ENCODE measurements at places on chromosomes 7 and 10.
A peak's percentile ranks its signal among the peaks of the same experiment; 100 is the strongest.

DNA sequence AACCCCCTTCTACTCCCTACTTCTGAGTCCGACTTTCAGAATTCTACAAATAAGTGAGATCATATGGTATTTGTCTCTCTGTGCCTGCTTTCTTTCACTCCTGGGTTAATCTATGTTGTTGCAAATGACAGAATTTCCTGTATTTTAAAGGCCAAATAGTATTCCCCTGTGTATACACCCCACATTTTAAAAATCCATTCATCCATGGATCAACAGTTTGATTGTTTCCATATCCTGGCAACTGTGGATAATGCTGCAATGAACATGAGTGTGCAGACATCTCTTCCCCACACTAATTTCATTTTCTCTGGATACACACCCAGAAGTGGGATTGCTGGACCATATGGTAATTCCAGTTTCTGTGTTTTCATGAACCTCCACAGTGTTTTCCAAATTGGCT lies 225.8 kb upstream of the TCERG1L start:
- no peak for DNase-seq

GRCh38 chr10:11782793-11783557 lies 40.2 kb upstream of the PROSER2 start:
- DNase-seq: no peak

DNA sequence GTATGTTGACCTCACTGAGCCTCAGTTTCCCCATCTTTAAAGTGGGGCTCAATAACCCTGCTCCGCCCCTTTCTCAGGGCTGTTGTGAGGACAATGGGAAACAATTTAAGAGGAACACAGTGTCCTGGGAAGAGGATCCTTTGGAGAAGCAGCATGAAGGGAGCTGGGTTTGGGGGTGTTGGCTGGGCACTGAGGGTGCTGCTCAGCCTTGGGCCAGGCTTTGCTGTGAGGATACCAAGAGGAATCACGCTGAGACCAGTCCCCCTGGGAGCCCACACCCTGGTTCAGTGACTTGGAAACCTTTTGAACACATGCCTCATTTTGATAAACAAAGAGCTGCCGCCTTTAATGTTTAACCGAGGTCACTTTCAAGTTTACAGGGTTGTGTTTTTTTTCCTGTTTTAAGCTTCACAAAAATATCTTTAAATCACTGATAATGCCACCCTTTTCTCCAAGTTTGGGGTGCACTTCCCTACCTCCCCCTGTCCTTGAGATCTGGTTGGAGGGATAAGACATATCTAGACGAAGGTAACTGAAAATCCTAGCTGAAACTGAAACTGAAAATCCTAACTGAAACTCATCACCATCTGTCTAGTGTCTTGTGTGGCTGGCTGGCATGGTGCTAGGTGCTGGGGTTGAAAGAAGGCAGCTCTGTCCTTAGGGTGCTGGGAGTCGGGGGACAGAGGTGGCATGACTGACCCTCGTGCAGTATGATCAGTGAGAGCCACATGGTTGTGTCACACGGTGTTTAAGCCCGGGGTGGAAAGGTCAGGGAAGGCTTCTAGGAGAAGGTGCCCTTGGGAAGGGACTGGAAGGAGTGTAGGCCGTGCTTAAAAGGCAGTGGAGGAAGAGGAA lies 27.7 kb downstream of the ZNF775 start:
- no peak for DNase-seq

- DNase-seq: no peak
These were observed 17.7 kb downstream of the WDR91 start for GRCh38 chr7:135193615-135194081.

- no peak for DNase-seq
These were observed 38.1 kb downstream of the MKI67 start for GRCh38 chr10:128087884-128088709.

- DNase-seq: peak; percentile 20
These were observed 191.0 kb downstream of the LSM5 start for GRCh38 chr7:32299133-32299702.

DNA sequence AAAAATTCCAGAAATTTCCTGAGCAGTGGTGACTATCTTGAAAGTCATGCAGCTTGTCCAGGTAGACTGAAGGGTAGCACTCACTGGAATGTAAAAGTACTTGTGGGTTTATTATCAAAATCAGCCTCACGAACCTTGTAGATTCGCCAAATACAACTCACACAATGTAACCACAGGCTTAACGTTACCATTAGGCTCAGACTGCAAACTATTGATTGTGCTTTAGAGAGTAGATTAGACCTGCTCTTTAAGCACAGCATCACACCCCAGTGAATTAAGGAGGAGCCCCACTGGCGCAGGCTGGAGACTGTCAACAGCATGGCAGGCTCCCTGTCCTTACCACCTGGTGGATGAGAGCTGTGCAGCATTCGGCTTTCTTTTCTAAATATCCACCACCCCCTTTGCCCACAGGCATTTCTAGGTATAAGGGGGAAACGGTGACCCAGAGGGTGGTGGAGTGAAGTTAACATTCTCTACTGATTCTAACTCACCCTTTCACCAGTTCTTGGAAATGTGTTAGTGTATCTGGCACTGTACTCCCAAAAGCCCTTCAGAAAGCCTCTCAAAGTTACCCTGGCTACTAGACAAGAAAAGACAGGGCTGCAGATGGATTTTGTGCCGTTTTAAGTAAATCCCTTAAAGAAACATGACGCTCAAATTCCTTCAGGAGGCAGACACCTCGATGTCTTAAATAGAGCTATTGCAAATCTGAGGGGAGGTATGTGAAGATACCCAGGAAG lies 56.6 kb downstream of the GSDME start:
- no peak for DNase-seq

DNA sequence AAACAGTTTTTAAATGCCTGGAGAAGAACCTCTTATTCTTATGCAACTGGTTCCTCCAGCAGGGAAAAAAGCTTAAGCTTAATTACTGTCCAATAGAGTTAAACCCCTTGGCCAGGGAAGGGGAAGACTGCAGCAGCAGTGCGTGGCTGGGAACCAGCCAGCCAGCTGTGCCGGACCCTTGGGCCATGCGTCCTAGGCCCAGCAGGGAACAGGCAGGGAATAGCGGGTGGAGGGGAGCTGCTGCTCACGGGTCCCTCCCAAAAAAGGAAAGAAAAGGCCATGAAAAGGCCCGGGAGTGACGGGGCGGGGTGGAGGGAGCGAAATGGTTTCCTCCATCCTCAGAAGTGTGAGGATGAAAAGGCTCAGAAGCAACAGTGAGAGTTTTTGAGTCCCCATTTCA lies 35.2 kb upstream of the HECW1 start:
- DNase-seq: no peak

- no peak for DNase-seq
These were observed 66.4 kb downstream of the TRUB1 start for GRCh38 chr10:115004236-115004862.

- DNase-seq: no peak
These were observed 29.5 kb upstream of the C7orf33 start for GRCh38 chr7:148561099-148561498.
